ENCODE measurements at places on chromosomes 11 and 22.

- no peak for DNase-seq
Observed at GRCh38 chr11:100929377-100929776, 200.2 kb downstream of the PGR start.

DNA sequence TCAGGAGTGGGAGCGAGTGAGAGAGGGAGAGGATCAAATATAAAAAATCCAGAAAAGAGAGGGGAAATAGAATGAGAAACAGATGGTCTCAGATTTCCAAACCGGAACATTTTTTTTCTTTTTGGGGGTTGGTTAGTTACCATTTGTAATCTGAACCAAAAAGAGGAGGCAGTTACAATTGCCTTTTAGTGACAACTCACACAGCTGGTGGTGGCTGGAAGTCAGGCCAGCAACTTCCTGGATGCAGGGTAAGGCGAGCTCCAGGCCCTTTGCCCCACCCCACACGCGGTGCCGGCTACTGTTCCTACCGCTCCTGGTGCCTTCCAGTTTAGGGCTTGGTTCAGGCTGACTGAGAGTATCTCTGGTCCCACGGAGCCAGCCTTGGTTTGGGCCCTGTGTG lies 21.0 kb upstream of the UBASH3B start:
- no peak for DNase-seq

- no peak for DNase-seq
Observed at GRCh38 chr11:69497221-69497787, 15.8 kb downstream of the LINC01488 start.

GRCh38 chr11:47791774-47792430 lies 24.8 kb upstream of the FNBP4 start:
- DNase-seq: no peak

GRCh38 chr22:35313311-35314121 lies 13.8 kb downstream of the TOM1 start:
- no peak for DNase-seq
